ENCODE measurements at places on chromosomes 5 and 9. TPM values are rescaled to one million over a fixed set of nuclear protein-coding genes. Genes with fewer than 3 reads are reported as not detected.

ADAMTS16 gene
- total RNA-seq: 14.3 TPM

STK32A gene
- total RNA-seq: 2.0 TPM

GRCh38 chr5:149679876-149680809 lies 50.0 kb upstream of the PPARGC1B start:
- DNase-seq: no peak

DNA sequence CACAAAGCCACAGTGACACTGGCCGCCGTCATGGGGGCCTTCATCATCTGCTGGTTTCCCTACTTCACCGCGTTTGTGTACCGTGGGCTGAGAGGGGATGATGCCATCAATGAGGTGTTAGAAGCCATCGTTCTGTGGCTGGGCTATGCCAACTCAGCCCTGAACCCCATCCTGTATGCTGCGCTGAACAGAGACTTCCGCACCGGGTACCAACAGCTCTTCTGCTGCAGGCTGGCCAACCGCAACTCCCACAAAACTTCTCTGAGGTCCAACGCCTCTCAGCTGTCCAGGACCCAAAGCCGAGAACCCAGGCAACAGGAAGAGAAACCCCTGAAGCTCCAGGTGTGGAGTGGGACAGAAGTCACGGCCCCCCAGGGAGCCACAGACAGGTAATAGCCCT lies 26.1 kb downstream of the HRH2 start:
- no peak for DNase-seq

DNA sequence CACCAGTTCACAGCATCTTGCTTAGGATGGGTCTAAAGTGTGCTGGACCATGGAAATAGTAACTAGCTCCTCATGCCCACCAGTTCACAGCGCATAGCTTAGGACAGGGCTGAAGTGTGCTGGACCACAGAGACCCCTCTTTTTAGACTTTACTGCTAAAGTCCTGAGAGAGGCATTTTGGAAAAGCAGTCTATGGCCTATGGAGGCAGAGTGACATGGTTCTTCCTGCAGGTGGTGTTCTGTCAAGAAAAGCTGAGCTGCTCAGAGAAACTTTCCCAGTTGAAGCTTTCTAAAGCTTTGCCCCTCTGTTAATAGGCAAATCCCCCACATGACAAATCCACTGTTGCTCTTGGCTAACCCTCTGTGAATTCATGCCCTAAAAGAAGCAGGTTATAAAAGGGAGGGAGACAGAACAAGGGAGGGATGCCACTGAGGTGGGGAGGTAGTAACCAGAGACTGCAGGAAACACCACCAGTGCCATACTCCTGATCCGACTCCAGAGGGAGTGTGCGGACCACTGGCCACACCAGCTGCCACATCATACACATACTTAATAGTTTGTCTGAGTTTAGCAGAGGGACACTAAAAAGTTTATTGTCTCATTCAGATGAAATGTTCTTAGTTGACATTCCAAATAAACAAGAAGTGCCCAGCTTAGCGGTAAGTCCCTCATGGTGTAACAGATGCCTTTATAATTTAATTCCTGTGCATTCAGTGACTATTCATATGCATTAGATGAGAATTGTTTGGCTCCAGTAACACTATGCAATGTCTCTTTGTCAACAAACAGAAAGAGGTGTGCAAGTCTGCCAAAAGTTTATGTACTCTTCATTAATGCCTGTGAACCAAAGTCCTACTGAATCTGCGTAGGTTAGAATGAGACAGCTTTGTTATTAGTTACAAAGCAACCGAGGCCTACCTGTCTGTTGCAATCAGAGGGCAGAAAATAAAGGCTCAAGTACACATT lies 236.2 kb upstream of the NFIL3 start:
- peak; percentile 61 for DNase-seq

DNA sequence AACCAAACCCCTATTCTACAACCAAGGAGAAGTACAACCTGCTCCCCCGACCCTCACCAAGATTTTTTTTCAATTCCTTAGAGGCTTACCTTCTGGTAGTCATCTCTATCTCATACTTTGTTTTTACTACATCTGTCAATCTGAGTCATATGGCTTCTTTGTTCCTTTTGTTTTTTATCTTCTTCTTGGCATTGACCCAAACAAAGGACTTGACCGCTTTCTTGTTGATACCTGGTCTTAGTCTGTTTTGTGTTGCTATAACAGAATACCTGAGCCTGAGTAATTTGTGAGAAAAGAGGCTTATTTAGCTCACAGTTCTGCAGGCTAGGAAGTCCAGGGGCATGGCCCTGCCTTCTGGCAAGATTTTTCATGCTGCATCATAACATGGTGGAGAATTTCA lies 352.7 kb downstream of the MLLT3 start:
- DNase-seq: no peak

GRCh38 chr5:2895196-2895595 lies 143.7 kb upstream of the IRX2 start:
- DNase-seq: no peak

DNA sequence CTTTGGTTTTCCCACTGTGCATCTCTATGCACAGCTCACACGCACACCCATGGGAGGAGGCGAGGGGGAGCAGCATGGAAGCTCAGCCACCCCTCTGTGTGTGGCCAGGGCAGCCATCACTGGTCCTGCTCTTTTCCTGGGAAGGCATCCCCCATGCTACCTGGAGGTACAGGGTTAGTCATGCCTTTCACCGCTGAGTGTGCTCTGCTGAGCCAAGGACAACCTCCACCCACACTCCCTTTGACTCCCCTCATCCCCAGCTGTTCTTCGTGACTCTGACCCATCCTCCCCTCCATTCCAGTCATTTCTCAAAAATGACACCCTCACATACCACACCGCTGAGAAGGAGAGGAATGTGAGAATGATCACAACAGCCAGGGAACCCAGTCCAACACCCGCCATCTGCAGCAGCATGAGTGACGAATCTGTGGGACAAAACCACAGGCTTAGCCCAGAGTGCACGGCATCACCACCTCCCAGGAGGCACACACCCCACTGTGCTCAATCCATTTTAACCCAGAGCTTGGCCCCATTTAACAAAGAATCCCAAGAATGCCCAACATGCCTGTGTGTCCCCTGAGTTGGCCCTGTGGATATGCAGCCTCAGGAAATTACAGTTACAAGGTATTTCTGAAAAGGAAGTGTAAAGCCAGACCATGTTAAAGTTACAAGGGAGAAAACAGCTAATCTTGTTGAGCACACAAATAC lies 133.4 kb downstream of the SUSD1 start:
- peak; percentile 82 for DNase-seq

DNA sequence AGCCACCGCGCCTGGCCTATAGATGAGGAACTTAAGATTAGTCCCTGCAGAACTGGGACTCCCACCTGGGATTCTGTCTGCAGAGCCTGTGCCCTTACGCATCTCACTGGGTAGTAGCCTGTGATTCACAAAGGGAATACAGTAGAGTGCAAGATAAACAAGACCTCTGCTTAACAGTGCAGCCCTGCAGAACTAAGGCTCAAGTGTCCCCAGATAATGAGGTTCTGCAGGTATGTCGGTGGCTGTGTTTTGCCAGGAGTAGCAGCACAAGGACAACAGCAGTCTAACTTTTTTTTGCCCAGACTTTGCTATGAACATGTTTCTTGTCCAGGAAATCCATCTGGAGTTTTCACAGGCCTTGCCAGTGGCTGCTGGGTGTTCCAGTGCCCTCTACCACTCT lies 59.7 kb downstream of the DCP2 start:
- DNase-seq: no peak

GRCh38 chr9:336039-336438 lies 121.4 kb downstream of the DOCK8 start:
- no peak for DNase-seq
